Stimulated activated CD8-positive, alpha-beta memory T cell treated with anti-CD3 and anti-CD28 coated beads, Interleukin-12 subunit alpha, Interleukin-12 subunit beta, amount 100 ng/mL, for 1 hour (primary cell): ENCODE measurements at places on chromosomes 16 and 17.

- no peak for DNase-seq
Observed at GRCh38 chr17:76558198-76559095, 18.6 kb downstream of the PRCD start.

DNA sequence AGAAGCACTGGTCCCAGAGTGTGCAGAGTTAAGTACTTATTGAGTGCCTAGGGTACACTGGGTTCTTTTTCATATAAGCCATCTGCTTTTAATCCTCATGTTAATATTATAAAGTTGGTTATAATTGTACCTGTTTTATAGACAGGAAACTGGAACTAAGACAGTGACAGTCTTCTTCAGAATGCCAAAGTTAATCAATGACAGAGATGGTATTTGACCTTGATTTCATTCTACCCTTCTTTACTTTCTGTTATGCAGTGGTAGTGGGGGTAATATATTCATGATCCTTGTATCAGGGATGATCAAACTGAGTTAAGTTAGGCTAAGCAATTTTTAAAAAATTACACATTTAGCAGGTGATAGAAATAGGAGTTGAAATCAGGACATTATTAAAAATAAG lies 108.6 kb upstream of the GOT2 start:
- no peak for DNase-seq

DNA sequence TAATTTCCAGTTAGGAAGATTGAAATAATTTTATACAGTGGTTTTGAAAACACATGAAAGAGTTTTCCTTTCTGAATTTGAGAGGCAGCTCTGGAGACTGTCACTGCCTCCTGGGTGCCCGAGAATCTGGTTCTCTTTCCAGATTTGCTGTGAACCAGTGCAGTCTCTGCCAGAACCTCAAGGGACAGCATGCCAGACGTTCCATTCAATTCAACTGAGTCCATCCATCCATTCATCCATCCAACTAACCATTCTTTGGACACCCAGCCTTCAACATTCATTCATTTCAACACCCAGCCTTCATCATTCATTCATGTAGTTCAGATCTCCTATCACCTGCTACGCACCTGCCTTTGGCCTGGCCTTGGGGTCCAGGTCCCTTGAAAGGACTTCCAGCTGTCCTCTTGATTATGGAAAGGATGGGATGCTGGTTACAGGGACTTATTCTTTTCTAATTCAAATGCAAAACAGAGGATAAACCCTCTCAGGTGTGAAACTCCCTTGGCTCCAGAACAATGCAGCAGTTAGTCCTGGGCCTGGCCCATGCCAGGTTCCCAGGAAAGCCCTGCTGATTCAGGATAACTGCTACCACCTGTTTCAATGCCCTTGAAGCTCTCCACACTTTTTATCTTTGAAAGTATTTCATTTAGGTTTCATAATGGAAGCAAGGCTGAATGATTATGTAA lies 68.7 kb downstream of the WSCD1 start:
- no peak for DNase-seq

- no peak for DNase-seq
Observed at GRCh38 chr17:77962348-77962747, 3.8 kb downstream of the TNRC6C start.

DNA sequence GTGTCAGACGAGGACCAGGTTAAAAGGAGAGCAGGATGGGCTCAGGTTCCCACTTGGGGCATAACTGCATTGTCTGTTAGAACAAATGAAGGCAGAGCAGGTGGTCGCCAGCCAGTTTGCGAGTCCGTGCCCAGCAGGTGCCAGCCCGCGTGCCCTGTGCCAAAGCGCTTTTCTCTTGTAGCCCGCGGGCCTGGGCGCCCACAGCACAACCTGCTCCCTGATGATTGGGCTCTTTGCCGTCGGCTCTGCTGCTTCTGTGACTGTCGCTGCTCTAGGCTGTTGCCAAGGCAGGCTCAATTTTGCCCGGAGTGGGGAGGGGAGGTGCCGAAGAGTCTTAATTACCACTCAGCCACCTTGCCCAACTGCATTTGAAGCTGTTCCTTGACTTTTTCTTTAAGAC lies 21.1 kb downstream of the KNOP1 start:
- no peak for DNase-seq

GRCh38 chr16:56684926-56685590 lies 2.8 kb downstream of the MT1X start:
- no peak for DNase-seq

GRCh38 chr17:76233588-76234353 lies 6.5 kb downstream of the RNF157 start:
- no peak for DNase-seq

DNA sequence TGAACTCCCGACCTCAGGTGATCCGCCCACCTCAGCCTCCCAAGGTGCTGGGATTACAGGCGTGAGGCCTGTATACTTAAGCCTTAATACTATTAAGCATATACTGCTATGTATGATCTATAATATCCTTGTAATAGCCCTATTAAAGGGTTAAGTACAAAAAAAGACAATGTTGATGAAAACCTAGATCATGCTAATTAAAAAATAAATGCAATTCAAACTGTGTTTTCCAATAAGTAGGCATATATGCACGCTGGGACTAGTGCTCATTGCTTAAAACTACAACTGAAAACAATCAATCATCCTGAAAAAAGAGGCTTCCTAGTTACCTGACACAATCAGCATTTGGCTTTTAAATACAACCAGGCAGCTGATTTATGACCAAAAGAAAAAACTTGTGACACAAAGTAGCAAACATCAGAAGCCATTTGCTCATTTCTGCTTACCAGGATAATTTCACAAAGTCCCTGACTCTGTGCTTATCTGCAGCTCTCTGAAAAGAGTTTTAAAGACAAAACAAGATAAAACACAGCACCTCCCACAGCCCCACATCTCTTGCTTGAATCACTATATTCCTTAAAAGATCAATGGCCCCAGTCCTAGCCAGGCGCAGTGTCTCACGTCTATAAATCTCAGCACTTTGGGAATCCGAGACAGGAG lies 11.1 kb downstream of the ZNF385C start:
- DNase-seq: no peak

- DNase-seq: no peak
Observed at GRCh38 chr16:85653290-85653891, 35.4 kb downstream of the GINS2 start.

GRCh38 chr17:18070861-18071340 lies 16.8 kb upstream of the DRG2 start:
- no peak for DNase-seq

- DNase-seq: no peak
Observed at GRCh38 chr16:55909876-55910275, 34.7 kb upstream of the CES5A start.

DNA sequence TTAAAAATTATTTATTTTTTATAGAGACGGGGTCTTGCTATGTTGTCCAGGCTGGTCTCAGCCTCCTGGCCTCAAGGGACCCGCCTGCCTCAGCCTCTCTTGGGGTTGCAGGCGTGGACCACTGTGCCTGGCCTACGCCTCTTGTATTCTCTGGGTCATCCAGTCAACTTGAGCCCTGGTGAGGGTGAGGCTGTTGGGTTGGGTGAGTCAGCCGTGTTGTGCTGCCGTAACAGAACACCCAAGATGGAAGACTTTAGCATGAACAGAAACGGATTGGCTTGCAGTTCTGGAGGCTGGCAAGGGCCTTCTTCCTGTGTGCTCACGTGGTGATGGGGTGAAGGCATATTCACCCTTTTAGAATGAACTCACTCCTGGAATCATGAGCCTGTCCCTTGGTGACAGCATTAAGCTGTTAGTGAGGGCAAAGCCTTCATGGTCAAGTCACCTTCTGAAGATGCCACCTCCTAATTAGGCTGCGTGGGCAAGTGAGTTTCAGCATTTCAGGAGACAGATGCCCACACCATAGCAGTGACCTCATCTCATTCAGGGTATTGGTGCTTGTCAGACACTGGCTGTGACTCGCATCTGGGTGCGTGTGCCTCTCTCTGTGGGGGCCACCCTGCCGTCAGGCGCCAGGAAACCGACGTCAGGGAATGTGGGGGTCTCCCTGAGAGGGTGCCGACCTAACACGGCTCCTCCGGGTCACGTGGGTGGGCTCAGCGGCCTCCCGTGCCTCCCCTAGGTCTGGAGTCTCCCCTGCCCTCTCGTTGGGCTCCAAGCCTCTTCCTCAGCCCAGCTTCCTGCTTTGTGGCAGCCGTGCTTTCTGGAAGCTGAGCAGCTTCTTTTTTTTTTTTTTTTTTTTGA lies 49.8 kb downstream of the WDR45B start:
- no peak for DNase-seq

- DNase-seq: no peak
Observed at GRCh38 chr16:9395958-9396359, 304.5 kb downstream of the HAPSTR1 start.

- DNase-seq: no peak
Observed at GRCh38 chr17:39969375-39969774, 6.6 kb downstream of the GSDMA start.

DNA sequence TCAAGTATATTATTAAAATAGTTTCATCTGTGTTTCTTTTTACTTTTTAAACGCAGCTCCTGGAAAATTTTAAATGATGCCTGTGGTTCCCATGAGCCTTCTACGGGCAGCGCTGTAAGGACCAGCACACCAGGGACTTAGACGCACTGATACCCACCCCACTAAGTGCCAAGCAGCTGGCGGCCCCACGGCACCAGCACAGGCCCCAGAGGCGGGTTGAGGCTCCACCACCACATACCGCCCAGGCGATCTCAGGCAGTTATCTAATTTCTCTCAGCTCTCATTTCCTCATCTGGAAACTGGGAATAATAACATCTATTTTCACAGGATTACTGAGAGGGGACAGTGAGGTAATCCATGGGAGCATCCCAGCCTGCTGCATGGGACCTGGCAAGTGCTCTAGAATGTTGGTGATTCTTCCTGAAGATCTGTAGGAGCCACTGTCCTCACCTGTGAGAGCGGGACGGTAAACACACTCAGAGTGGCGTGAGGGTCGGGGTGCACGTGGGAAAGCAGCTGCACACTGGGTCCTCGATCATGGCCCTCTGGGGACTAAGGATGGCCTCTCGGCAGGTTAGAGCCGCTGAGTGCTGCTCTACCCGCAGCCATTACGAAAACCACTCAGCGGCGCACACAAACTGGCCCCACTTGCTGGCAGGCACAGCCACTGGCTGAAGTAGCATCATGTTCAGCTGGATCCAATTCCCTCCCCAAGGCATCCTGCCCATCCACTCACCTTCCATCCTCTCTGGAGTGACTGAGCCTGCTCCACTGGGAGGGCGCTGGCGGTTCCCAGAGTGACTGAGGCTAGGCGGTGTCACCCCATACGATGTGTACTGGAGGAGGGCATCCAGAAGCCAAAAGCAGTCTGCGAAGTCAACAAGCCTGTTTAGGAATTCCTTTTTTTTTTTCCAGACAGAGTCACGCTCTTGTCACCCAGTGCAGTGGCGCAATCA lies 17.6 kb upstream of the SLC38A8 start:
- DNase-seq: no peak

DNA sequence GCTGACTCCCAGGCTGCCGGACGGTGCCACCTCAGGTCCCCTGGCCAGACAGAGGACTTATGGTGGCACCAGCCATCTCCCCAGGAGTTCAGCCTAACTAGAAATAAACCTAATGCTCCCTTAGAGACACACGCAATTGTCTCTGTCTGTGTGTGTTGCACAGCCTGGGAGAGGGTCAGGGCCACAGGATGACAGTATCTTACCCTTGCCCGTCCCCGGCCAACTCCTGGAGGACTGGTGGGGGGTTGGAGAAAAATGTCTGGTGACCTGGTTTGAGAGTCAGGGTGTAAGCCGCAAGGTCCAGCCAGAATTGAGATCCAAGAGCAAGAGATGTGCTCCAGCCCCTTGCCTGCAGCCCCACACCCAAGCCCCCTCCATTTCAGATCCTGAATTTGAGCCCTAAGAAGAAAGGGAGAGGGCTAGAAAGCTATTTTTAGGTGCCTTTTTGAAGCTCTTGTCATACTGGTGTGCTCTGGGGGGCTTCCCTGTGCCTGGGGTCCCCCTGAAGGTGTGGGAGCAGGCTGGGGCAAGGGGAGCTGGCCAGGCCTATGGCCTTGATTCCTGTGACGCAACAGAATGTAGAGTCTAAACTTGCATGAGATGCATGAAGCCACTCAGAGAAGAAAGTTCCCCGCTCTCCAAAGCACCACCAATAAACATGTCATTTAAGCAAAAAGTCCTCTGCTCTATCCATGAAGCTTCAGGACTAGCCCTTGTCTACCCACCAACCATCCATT lies 12.9 kb downstream of the ZNF319 start:
- no peak for DNase-seq

DNA sequence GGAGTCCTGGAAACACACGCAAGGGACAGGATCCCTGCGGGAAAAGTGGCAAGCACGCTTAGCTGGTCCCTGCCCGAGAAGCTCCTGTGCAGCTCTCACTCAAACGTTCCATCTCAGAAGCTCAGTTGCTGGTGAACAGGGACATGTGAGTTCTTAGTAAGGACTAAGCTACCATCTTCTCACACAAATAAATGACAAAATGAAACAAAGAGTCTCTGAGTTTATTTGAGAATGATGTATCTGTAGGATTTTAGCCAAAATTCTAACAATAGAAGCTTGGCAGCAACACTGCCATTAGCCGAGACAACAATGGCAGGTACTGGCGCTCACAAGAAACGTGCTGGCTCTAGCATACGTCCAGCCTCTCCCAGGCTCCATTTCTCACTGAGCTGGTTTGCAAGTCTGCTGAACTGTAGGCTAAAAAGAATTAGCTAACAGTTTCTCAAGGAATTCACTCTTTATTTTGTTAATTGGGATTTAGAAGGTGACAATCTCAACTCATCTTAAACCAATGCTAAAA lies 90.2 kb downstream of the VPS53 start:
- no peak for DNase-seq

DNA sequence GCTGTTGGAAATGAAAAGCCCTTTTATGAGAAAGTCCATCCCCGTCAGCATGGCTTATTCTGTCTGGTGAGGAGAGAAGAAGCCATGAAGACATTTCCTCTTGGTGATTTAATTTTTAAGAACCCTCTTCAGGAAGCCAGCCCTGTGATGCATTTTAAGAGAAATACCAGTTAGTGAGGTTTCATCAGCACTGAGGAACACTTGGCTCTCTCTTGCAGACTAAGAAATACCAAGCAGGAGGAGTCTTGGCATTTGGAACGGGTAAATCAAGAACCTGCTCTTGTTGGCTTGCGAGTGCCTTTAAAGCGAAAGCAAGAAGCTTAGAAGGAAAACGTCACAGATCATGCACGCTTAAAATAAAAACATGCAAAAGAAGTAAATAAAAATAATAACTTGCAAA lies 17.5 kb downstream of the RAB11FIP3 start:
- no peak for DNase-seq

- no peak for DNase-seq
Observed at GRCh38 chr16:53805113-53805512, 101.2 kb downstream of the FTO start.
